ENCODE measurements at places on chromosomes 4 and X.

GRCh38 chrX:136097871-136098805 lies 49.2 kb upstream of the FHL1 start:
- no peak for DNase-seq

DNA sequence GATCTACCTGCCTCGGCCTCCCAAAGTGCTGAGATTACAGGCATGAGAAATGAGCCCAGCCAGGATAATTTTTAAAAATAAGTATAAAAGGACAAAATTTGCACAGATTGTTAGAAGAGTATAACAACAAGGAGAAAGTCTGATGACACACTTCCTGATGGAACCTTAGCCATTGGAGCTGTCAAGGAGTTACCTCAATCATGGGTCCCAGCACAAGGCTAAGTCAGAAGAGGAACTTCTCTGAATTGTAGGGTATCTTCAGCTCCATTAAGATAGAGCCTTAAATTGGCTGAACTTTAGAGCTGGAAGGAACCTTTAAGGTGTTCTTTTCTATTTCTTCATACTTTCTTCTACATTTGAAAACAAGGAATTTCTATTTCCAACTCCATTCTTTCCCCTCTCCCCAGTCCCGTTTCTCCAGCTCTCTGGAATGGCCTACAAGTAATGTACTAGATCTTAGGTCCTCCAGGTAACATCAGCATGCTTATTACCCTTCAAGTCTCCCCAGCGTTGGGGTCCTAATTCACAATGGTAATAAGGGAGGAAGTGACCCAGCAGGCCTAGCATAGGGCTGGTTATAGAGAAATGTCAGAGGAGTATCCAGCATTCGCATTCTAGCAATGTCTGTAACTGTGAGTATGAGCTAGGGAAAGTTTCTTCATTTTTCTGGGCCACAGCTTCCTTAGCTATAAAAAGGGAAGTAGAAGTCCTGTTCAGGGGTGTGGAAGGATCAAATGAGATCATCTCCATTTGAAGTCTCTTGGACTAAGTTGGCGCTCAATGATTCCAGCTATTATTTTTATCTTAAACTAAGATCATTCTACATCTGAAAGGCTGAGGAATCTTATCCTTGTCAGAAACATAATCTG lies 18.5 kb upstream of the RBPJ start:
- DNase-seq: no peak

- DNase-seq: no peak
Observed at GRCh38 chrX:66164931-66165330, 884 bp downstream of the HEPH start.

- no peak for DNase-seq
Observed at GRCh38 chr4:45324455-45325417, 598.4 kb upstream of the GNPDA2 start.

DNA sequence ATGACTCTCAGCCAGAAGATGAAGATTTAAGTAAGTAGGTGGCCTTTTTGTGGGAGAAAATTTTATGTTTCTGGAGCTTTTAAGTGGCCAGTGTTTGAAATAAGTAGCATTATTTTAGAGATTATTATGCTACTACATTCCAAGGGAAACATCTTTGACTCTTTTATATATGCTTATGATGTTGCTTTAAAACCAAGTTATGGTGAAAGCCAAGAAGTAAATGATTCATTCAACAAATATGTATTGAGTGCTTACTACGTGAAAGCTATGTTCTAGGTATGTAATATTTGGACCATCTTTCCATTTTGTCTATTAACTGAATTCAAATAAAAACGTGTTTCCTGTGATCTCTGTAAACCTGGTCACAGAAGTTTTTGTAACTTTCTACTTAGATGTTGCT lies 58.3 kb downstream of the ZFX start:
- no peak for DNase-seq

- DNase-seq: no peak
Observed at GRCh38 chrX:150982235-150982787, 824 bp upstream of the HMGB3 start.

DNA sequence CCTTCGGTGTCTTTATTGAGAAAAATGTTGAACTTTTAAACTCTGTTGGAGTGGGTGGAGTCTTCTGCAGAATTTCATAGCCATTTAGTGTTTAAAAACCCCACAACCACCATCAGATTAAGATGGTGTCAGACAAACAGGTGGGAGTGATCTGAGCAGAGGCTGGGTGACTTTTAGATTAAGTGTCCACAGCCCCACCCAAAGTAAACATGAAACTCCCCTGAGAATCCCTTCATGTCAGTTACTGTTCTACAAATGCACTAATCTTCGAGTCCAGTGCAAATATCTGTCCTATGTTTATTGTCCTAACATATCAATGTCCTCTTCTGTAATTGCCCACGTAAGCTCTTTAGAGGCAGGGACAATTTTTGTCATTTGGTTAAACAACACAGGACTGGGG lies 175.6 kb upstream of the RBPJ start:
- DNase-seq: no peak

GRCh38 chr4:56973336-56973735 lies 4.1 kb downstream of the NOA1 start:
- DNase-seq: no peak

- no peak for DNase-seq
Observed at GRCh38 chr4:141417387-141417786, 196.7 kb downstream of the ZNF330 start.

DNA sequence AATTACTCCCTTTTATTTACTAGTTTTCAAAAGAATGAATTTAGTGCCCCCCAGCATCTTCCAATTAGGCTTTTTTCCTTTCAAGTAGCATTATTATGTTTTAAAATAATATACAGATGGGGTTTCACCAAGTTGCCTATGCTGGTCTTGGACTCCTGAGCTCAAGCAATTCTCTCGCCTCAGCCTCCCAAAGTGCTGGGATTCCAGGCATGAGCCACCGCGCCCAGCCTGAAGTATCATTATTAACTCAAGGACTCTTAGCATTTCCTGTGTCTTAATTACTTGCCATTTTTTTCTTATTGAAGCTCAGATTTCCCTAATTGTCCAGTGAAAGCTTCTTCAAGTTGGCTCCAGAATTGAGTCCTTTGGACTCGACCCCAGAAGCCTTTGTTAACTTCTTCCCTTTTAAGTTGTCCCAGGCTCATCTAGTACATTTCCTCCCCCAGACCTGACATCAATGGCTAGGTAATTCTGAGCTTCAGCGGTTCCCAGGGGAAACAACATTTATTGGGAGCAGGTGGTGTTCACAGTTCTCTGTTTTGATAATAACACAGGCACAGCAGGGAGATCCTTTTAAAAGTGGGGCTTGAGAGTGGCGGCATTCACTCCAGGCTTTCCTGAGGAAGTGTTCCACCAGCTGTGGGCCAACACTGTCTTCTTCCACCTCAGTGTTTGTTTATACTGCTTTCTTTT lies 10.0 kb downstream of the SAT1 start:
- DNase-seq: no peak

DNA sequence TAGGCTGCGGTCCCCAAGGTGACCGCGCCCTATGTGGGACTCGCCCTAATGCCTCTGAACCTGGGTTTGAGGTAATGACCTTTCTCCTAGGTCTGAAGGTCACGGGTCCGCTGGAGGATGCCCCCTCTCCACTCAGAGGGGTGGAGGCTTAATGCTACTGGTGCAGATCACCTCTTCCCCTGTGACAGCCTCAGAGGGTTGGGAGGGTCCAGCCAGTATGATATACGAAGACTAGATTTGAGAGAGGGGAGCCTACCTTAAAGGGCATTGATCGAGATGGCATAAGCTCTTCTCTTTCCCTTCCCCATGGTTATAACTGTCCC lies 1.0 kb downstream of the SLC25A5 start:
- DNase-seq: no peak

GRCh38 chrX:9825129-9825790 lies 39.0 kb downstream of the SHROOM2 start:
- DNase-seq: no peak

DNA sequence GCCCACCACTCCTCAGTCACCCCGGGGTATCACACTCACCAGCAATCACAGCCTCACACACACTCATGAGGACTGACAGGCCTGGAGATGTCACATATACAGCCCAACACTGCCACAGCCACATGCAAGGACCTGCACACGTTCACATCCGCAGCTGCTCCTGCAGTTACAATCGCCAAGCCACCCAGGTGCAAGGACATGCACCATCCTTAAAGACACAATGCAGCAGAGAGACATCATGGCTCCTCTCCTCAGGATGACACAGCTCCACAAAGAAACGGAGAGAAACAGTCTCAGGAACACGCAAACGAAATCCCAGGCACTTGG lies 1.1 kb downstream of the PCSK1N start:
- DNase-seq: no peak

- DNase-seq: no peak
Observed at GRCh38 chr4:146640021-146640464, 1.4 kb downstream of the POU4F2 start.

DNA sequence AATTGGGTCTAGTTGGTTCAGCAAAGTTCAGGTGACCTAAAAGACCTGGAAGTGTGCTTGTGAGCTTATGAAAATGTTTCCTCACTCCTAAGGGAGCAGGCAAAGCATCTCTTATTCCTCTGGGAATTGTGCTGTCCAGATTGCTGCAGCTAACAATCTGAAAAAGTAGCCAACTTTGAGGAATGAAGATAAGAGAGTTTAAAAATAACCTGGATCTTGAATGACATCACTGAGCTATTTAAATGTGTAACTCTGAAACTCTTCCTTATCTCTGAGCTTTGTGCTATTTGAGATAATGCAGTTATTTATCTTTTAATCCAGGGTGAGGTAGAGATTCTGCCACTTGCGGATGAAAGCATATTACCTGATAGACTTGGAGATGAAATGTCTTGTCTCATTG lies 384.8 kb downstream of the PPP4R3C start:
- DNase-seq: no peak

DNA sequence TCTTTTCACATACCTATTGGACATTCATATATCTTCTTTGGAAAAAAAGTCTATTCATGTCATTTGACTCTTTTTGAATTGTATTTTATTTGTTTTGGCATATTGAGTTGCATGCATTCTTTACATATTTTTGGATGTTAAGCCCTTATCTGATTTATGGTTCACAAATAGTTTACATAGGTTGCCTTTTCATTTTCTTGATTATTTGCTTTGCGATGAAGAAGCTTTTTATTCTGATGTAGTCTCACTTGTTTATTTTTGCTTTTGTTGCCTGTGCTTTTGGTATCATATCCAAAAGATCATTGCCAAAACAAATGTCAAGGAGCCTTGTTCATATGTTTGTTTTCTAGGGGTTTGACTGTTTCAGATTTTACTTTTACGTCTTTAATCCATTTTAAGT lies 43.9 kb downstream of the SPOCK3 start:
- no peak for DNase-seq

GRCh38 chr4:176300036-176300435 lies 19.7 kb upstream of the SPCS3 start:
- DNase-seq: no peak

DNA sequence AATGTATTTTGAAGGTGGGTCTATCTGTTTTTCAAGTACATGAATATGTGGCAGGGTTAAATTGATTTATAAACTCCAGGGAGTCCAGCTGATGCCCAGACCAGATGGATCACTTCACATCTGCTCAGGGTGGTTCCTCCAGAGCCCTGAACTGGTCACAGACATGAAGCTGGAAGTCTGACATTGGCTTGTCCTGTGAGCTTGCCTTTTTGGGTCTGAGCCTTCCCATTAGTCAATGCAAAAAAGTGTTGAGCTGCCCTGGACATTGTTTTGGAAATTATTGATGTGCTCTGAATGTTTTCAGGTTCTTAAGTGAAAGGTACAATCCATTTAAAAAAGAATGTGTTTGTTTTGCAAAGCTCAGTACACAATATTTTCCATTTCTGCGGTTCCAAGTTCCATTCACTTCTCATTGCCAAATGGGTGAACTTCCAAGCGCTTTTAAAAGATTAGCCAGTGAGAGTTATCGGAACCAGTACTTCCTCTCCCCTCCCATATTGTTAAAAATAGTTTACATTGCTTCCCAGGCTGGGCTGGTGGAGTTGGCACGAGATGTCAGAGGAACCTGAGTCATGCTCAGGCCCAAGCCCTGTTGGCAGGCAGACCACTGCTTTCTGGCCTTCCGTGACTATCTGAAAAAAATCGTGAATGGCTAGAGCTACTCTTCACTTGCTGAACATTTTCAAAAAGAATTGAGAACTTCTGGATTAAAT lies 52.1 kb downstream of the PDGFRA start:
- no peak for DNase-seq

- no peak for DNase-seq
Observed at GRCh38 chr4:6887591-6888371, 21.8 kb upstream of the TBC1D14 start.

DNA sequence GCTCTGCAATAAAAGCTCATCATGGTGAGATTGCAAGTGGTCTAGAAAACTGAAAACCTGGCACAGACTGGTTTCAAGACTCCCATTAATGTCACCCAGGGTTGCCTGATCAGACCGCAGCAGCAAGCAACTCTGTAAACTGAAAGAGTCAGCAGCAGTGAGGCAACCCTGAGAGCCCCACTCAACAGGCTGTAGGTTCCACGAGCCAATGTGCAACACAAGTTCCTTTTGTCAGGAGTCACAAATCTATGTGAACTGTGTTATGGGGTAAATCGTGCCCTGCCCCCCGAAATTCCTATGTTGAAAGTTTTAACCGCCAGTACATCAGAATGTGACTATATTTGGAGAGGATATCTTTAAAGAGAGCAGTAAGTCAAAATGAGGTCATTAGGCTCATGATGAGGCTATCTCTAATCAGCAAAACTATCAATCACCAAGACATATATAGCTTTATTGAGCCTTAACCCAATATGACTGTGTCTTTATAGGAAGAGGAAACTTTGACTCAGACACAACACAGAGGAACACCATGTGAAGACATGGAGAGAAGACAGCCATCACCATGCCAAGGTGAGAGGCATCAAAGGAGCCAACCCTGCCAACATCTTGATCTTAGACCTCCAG lies 94.0 kb downstream of the FBXO8 start:
- DNase-seq: no peak
